ENCODE measurements at places on chromosomes 13 and 19.

GRCh38 chr19:3482507-3483225 lies 575 bp downstream of the SMIM44 start:
- DNase-seq = no peak

- DNase-seq = no peak
Observed at GRCh38 chr13:67506407-67506806, 276.3 kb upstream of the PCDH9 start.

- DNase-seq = no peak
Observed at GRCh38 chr13:40540328-40541044, 126.0 kb downstream of the FOXO1 start.

GRCh38 chr19:32497391-32497790 lies 83.6 kb upstream of the PDCD5 start:
- no peak for DNase-seq

GRCh38 chr19:21202865-21203494 lies 61.1 kb downstream of the ZNF431 start:
- no peak for DNase-seq

DNA sequence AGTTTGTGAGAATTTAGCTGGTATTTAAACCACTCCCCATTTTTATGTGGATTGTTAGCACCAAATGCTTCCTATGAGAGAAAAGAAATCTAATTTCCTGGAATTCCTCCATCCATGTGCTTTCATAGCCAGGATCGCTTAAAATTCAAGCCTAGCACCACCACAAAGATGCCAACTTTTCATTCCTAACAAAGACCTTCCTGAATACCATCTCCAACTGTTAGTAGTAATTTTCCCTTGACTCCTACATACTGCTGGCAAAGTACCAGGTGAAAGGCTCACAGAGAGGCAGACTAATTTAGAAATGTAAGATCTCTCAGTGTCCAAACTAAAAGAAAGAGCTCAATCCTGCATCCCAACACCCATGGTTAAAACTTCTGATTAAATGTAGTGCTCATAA lies 386.3 kb downstream of the KCTD12 start:
- no peak for DNase-seq

DNA sequence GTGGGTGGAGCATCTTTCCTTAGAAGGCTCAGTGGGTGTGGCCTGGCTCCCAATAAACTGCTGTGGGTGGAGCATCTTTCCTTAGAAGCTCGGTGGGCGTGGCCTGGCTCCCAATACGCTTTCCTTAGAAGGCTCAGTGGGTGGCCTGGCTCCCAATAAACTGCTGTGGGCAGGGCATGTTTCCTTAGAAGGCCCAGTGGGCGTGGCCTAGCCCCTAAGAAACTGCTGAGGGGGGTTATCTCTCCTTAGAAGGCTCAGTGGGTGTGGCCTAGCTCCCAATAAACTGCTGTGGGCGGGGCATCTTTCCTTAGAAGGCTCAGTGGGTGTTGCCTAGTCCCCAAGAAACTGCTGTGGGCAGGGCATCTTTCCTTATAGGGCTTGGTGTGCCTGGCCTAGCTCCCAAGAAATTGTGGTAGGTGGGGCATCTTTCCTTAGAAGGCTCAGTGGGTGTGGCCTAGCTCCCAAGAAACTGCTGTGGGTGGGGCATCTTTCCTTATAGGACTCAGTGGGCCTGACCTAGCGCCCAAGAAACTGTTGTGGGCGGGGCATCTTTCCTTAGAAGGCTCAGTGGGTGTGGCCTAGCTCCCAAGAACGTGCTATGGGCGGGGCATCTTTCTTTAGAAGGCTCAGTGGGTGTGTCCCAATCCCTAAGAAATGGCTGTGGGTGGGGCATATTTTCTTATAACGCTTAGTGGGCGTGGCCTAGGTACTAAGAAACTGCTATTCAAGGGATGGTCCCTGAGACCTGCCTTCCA lies 10.3 kb downstream of the HSH2D start:
- no peak for DNase-seq

DNA sequence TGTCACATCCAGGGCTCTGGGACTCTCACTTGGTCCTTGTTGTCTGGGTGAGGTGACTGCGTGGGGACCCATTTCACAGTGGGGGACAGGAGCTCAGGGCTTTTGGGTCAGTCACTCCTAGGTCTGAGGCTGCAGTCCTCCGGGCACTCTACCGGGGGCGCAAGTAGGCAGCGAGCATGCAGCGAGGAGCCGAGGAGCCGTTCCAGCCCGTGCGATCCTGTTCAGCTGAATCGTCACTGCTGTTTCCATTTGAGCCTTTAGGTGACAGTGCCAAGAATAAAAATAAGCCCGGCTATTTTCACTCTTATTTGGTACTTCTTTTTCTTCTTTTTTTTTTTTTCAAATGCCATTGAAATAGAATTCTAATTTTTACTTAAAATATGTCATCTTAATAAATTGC lies 126.5 kb downstream of the ZNF536 start:
- DNase-seq = no peak

GRCh38 chr13:78589206-78589605 lies 14.1 kb downstream of the POU4F1 start:
- no peak for DNase-seq

- no peak for DNase-seq
Observed at GRCh38 chr13:27919659-27919933, 204 bp upstream of the PDX1 start.

DNA sequence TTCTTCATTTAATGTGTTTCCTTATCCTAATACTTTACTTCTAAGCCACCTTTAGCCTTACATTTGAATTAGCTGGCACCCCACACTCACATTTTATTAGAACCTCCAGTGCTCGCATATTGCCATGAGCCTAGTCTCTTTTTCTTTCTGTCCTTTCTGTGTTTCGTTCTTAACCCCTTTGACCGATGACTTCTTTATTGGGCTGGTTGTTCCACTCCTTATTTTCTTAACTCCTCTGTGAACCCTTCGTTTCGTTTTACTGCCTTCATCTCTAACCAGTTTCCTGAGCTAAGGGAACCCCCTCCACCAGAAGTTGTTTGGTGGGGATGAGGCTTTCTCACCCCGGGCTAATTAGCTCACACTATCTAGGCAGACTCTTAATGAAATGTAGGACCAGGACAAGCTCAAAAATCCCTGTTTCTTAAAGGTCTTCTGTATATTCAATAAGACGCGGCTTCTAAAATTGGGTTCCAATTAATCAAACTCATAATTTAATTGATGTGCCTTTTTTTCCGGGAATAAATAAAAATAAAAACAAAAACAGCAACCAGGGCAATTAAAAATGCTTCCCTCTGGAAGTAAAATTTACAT lies 19.1 kb upstream of the ARHGEF7 start:
- DNase-seq = no peak

- no peak for DNase-seq
Observed at GRCh38 chr13:95038949-95039348, 262.3 kb downstream of the ABCC4 start.

DNA sequence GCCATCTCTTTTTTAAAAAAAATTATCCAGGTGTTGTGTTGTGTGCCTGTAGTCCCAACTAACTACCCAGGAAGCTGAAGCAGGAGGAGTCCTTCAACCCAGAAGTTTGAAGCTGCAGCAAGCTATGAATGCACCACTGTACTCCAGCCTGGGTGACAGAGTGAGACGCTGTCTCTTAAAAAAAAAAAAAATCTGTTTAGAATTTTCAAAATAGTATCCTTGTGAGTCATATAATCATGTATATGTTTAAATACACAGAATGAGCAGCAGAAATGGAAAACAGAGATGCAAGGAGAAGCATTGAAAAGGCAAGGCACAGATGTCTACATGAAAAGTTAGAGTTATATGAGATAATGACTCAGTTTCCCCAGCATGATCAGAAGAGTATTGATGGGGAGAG lies 31.2 kb downstream of the SYDE1 start:
- DNase-seq = no peak

DNA sequence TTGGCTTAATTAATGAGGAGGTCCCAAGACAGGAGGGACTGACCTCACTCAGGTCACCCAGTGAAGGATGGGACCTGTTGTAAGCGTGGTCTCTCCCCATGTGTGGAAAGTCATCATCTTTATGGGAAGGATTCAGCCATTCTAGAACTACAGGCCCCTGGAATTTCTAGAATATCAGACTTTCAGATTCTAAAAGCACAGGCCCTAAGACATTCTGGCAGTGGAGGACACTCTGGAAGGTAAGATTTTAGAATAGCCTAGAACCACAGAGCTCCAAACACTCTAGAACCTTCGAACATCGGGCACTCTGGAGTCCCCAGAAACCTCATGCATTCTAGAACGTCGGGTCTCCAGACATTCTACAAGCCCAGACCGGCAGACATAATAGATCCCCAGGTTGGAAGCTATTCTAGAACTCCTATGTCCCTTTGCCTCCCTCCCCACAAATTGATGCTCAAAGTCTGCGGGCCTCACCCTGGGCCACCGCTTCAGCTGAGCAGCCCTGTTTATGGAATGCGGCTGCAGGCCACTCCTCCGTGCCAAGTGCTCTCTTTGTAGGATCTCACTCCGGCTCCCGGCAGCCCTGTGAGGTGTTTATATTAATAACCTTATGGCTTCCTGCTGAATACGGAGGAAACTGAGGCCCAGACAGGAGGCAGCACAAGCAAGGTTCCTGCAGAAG lies 1.9 kb upstream of the KLK15 start:
- DNase-seq = no peak

GRCh38 chr19:18895038-18895823 lies 727 bp downstream of the CERS1 start:
- no peak for DNase-seq

GRCh38 chr13:105196052-105196451 lies 1339.4 kb downstream of the EFNB2 start:
- DNase-seq = no peak

- no peak for DNase-seq
Observed at GRCh38 chr13:30257468-30258099, 49.8 kb downstream of the KATNAL1 start.

GRCh38 chr13:87961546-87961945 lies 290.4 kb downstream of the SLITRK5 start:
- no peak for DNase-seq

DNA sequence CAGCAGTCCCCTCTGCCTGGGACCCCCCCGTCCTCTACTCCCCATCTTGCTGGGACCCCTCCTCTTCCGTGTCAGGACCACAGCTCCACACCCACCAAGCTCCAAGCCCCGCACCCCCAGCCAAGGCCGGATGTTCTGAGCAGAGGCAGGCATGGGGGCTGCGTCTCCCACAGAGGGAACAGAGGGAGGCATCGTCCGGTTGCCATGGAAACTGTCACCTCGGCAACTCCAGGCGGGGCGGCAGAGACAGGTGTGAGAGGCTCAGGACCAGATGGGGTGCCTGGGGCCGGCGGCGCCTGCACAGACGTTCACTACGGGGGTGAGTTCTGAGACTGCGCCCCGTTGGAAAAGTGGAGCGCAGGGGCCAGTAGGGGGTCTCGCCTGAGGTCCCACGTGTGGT lies 5.4 kb downstream of the RNU6-9 start:
- DNase-seq = no peak

GRCh38 chr13:98483601-98484288 lies 93.2 kb downstream of the STK24 start:
- no peak for DNase-seq

GRCh38 chr19:9945319-9945966 lies 9.1 kb upstream of the OLFM2 start:
- DNase-seq = no peak

DNA sequence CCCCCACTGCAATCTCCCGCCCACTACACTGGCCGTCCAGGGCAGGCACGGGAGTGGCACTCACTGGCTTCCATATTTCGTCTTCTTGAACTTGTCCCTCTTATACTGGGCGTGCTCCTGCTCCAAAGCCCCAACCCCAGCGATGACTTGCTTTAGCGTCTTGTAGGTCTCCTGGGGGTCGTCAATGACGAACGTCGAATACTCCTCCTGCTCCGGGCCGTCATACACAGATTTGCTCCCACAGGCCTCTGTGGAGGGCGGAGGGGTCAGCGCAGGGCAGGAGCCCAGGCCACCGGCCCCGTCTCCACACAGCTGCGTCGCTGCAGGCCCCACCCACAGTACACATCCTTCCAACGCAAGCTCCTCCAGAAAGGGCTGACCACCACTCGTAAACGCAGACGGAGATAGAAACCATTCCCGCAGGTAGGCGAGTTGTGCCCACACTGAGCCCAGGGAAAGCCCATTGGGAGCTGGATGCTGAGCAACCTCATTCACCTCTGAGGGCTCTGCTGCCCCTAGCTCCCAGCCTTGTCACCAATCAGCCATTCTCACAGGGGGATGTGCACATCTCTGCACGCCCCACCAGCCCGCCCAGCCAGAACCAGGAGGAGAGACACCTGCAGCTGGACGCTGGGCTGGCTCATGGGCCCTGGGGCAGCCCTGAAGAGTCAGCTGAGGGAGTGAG lies 7.9 kb upstream of the C13orf46 start:
- no peak for DNase-seq

- no peak for DNase-seq
Observed at GRCh38 chr19:55546822-55547614, 1.7 kb upstream of the SBK3 start.

DNA sequence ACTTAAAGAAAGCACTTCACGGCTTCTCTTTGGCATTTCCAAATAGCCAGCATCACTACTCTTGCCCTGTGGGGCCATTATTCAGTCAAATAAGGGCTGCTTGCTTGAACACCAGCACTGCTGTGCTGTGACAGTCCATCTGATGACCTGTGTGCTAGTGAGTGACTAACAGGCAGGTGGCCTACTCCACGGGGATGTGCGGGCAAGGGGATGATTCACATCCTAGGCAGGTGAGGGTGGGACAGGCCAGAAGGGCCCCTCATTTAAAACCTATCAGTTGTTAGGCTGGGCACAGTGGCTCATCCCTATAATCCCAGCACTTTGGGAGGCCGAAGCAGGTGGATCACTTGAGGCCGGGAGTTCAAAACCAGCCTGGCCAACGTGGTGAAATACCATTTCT lies 8.2 kb downstream of the CCNE1 start:
- no peak for DNase-seq

- no peak for DNase-seq
Observed at GRCh38 chr13:43230989-43231388, 207.6 kb downstream of the DNAJC15 start.

- DNase-seq = no peak
Observed at GRCh38 chr13:48158915-48159314, 64.0 kb upstream of the MED4 start.

- DNase-seq = no peak
Observed at GRCh38 chr19:41872775-41873647, 4.1 kb upstream of the CD79A start.

DNA sequence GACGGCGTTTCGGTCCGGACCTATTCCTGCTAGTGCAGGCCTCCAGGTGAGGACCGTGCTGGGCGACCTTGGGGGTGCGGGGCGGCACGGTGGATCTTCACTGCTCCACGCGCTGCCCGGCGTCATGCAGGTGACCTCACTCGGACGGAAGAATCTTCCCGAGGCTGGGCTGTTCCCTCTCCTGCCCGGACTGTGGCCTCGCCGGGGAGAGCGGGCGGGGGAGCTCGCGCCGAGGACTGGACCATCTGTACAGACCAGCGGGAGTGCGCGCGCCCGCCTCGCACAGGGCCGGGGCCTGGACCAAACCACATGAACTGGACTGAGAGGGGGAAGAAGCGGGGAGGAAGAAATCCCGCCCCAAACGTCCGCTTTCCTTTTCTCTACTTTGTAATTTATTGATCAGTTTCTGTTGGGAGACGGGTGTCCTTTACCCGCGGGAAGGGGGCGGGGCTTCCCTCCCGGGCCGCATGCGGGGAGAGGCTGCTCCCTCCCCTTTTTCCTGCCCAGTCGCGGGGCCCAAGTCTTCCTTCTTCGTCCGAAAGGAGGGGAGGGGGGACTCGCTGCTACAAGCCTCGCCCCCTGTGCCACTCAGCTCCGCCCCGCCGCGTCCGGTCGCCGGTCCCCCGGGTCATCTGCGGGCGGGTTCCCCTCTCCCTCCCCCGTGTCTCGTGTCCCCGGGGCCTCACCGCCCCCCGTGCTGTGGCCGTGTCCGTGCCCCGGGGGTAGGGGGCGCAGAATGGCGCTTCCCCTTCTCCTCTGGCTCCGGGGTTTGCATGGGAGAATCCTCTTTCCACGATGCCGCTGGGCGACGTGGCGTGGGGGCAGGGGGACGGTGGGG lies 4.9 kb downstream of the HRC start:
- DNase-seq = peak; percentile 28
